ENCODE measurements at places on chromosomes 16 and 17.

GRCh38 chr17:80455784-80456183 lies 20.6 kb downstream of the NPTX1 start:
- no peak for DNase-seq

- DNase-seq, result no peak
Observed at GRCh38 chr17:15264542-15264941, 584 bp downstream of the PMP22 start.

DNA sequence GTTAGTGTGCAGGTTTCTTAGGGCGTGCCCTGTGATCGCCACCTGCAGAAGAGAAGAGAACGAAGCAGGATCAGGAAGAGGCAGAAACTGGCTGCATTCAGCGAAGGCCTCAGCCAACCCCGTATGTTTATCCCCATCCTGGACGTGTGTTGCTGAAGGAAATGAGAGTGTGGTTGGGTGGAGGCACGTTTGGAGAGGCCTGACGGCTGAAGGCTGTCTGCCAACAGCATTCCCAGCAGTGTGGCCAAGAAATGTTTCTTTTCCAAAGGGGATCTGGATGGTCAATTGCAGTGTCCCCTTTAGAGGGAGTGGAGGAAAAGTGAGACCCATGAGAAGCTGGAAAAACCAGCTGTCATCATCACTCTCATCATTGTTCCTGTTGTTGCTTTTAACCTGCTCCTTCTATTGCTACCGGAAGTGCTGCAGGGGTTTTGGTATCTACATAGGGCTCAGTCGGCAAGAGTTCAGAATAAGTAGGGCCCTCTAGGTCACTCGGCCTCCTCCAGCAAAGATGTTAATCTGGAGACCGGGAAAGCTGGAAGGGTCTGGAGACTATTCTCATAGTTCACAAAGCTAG lies 46.5 kb upstream of the SLC47A1 start:
- DNase-seq, result no peak

DNA sequence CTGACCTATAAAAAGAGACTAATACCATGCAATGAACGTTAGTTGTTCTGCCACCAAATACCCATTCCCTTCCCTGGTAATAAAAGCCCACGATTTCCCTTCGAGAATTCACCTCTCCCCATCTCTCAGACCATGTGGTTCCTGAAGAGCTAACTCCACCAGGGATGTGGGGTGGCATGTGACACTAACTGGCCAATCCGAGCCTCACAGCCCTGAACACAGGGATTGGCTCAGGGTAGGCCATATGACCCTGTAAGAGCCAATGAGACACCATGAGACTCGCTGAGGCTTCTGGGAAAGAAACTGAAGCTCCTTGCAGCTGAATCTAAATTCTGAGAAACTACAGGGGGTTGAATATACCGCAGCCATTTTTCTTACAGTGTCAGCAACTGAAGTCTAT lies 21.1 kb downstream of the HELZ start:
- DNase-seq, result no peak

DNA sequence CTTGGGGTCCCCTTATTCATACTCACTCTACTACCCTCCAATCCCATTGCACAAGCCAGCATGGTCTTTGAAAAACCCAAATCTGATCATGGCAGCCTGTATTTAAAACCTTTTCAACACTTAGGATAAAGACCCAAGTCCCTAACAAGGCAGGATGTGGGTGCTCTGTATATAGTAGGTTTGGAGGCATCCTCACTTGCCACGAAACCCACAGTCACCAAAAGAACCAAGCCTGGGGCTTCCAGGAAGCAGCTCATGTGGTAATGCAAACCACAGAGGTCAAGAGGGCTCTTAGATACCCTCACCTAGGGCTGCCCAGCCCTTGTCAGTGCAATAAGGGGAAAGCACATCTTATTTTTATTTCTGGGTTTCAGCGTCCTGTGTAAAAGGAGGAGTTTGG lies 218.6 kb upstream of the ASIC2 start:
- no peak for DNase-seq

GRCh38 chr16:46949241-46949892 lies 24.1 kb downstream of the DNAJA2 start:
- DNase-seq, result no peak

- DNase-seq, result no peak
Observed at GRCh38 chr16:79400462-79401149, 199.9 kb downstream of the MAF start.

DNA sequence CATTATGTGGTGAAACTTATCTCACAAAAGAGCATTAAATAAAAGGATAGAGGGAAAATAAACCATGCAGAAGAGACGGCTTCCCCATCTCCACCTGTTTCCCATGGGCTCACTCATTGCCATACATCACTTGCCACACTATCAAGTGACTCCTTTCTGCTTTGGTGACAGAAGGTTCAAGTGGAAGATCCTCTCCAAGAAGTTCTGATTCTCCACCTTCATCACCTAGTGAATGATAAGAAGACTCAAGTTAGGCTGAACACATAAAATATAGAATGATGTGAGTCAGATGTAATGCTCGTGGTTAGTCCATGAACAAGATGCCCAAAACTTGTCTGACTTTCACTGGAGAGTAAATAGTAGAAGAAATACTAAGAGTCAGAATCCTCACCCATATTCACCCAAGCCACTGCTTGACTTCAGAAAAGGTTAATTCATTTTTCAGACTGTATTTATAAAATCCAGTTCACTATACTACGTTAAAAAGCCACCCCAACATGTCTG lies 100.1 kb upstream of the TOB1 start:
- no peak for DNase-seq

DNA sequence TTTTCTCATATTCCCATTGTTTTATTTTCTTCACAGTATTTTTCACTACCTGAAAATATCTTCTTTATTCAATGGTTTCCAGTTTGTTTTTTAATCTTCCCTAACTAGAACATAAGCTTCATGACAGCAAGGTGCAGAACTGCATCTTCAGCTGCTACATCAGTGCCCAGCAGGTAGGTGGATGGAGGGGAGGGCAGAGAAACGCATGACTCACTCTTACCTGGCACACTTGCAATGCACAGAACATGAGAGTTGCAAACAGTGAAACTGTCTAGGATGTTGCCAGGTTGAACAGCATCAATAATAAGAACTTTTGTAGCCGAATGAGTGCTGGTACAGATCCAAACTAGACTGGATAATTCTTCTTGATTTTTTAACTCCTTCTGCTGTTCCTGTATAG lies 127.1 kb downstream of the SPAG9 start:
- DNase-seq, result no peak

DNA sequence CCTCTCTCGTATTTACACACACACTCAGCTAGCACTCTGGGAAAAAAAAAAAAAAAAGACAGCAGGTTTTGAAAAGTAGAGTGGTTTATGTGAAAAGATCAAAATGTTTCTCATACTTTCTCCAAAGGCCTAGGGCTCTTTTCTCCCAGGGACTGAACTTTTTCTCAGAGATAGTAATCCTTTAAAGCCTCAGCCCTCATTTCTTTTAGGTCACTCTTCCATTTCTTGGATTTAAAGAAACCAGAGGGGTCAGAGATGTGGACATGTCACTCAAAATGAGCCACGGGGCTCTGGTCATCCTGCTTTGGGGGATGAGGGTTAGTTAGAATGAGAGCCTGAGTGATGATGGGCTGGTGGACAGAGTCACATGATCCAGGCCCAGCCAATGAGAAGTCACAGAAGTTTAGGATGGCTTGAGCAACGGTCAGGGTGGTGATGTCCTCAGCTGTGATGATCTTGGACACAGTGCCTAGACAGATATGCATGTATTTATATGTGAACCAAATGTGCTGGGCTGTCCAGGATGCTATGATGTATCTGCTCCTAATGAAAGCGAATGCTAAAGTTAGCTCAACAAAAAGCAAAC lies 33.7 kb upstream of the AXIN2 start:
- no peak for DNase-seq

- DNase-seq, result no peak
Observed at GRCh38 chr16:89422905-89423630, 67.3 kb downstream of the ANKRD11 start.

GRCh38 chr16:4494746-4495490 lies 18.7 kb downstream of the HMOX2 start:
- no peak for DNase-seq

- DNase-seq, result no peak
Observed at GRCh38 chr17:76920364-76921139, 52.3 kb downstream of the MGAT5B start.

DNA sequence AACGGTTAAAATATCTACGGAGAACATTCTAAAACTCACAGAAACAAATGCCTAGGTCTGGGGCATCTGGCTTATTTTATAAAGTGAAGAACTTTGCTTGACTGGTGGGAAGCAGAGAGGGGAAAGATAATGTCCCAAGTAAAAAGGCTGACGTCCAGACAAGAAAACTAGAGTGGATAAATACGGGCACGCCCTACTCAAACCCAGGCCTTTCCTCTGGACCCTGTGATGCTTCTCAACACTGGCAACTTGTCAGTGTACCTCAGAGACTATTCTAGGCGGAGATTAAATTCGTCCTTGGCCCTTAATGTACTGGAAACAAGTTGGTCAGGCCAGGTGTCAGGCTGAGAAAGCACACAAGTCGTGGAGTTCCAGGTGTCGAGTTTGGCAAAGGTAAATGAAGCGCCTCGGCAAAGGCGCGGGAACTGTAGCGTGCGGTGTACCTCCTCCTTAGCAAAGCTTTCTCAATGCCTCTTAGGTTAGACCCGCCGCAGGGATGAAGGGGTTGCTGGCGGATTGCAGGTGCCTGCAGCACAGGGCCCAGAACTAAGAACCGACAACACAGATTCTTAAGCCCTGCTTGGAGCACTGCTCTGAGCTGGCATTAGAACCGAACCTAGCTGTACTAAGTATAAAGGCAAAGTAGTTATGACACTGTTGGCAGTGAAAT lies 668 bp upstream of the UNK start:
- peak; percentile 59 for DNase-seq

- no peak for DNase-seq
Observed at GRCh38 chr17:66855204-66855603, 20.3 kb downstream of the CACNG5 start.
